AG08395 (cell line): ENCODE measurements at places on chromosomes 12 and 14.

DNA sequence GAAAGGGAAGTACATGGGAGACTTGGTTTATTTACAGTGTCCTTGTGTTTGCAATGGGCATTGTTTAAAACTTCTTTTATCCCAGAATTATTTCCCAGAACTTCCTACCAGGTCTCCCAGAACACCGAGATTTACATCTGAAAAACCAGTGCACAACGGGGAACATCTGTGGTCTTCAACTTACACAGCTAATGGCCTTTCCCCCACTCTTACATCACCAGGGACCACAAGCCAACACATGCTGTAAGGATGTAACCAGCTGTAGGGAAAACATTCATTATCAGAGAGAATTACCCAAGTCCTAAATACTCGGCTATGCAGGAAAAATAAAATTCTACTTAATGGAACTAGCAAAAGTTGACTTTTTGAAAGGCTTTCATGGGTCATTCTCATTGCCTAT is 267.6 kb downstream of the DUSP6 start:
- DNase-seq: peak; percentile 13

DNA sequence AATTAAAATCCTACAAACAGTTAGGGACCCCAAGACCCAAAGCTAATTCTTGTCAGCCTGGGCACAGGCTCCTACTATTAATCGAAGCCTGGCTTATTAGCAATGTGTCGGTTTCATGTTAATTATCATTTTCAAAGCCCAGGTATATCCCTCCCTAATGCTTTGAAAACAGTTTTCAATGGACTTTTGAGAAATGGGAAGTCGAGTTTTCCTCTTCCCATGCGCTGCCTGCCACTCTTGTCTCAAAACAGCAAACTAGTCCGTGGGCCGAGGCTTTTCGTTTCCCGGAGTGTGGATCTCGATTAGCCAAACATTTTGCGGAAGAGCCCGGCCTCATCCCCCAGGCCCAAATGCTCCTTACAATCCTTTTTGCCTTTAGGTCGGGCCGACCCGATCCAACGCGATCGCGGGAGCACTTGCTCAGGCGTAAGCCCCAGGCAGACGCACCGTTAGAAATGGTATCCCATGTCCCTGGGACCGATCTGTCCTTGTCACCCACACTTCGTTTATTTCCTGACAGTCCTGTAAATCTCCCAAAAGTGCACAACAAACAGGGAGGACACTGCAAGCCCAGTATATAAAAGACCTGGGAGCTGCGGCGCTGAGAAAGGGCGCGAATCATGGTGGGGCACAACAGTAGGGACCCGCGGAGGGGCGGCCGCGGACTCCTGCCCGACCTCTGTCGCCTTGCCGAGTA is 1.5 kb downstream of the SIX6 start:
- DNase-seq: no peak

DNA sequence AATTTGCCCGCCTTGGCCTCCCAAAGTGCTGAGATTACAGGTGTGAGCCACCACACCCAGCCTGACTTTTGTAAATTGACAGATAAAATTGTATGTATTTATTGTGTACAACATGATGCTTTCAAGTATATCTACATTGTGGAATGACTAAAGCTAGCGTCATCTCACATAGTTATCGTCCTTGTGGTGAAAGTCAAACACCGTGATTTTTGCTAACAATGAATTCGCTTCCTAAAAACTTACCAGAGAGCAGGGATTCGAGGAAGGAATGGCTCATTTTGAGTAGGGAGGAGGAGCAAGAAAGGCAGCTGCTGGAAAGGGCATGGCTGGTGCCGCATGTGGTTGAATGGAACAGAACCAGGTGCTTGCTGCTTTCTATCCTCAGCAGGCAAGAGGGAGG is 85.4 kb downstream of the LGMN start:
- DNase-seq: no peak

DNA sequence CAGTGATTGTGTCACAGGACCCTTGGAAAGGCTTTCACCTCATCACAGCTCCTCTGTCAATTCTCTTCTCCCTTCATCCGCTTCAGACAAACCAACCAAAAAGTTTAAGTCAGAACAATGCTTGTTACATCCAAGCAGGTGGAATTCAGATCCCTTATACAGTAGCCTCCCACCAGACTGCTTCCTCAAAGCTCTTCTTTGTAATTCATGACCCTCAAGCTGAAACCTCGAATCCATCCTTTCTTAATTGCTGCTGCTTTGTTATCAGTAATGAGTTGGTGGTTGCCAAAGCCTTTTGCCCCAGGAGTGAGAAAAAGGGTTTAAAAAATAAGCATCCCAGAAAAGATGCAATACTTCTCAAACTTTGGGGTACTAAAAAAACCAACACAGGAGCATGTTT is 9.5 kb downstream of the BEST3 start:
- no peak for DNase-seq

DNA sequence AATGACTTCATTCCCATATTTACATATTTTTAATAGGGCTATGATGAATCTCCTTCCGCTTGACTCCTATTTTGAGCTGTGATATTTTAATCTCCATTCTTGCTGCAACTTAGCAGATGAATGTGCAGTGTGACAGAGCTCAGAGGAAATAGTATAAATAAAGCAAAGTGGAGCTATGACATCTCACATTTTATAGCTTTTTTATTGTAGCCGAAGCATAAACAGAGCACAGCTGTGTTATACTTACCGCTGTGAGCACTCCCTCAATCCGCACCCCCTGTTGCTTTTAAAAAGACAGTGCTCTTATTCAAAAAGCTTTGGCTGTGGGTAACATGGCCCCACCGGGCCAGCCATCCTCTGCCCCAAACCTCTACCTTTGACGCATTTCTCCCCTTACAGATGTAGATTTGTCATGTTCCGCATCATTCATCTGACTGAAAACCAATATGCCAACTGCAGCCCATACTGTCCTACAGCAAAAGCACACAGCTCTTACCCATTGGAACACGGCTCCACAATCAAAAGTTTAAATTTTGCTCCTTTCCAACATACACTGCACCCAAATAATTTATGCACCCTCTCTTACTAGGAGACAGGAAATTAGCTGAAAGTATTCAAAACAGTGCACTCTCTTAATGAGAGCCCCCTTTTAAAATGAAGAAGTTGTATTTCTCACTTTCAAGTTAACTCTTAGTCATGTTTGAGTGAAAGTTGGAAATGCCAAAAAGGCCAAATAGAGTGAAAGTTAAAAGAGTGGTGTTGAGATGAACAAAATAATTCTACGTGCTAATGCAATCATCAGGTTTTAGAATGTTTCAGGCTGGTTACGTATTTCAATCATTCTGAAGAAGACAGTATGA is 429.3 kb upstream of the SOX5 start:
- DNase-seq: no peak

DNA sequence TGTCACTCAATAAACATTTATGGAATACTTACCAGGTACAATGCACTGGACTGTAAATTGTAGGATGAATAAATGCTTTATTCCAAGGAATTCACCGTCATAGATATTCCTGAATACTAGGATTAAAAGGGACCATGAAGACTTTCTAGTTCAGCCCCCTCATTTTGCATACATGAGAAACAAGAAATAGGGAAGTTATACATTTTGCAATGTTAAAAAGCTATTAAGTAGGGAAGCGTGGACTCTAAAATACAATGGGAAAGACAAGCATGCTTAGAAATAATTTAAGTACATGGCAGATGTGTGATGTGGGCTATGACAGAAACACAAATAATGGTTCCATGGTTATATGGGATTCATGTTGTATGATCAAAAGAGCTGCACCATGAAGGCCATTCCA is 89.4 kb upstream of the SYT10 start:
- no peak for DNase-seq

DNA sequence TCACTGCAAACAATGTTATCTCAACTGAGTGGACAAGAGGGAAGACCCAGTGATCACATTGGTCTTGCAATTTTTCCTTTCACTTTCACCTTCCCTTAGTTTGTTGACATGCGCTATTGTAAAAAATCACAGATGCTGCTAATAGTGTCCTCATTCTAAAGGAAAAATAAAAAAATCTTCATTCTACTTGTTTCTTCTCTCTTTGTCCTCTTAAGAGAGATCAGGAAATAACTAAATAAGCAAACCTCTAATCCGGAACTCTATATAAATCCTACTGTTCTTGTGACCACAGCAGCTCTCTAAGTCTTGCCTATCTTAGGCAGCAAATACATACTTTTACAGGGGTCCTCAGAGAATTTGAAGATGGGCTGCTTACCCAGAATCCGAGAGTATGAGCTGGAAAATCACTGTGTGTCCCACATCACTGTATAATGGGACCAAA is 257.7 kb downstream of the NAV3 start:
- peak; percentile 5 for DNase-seq

DNA sequence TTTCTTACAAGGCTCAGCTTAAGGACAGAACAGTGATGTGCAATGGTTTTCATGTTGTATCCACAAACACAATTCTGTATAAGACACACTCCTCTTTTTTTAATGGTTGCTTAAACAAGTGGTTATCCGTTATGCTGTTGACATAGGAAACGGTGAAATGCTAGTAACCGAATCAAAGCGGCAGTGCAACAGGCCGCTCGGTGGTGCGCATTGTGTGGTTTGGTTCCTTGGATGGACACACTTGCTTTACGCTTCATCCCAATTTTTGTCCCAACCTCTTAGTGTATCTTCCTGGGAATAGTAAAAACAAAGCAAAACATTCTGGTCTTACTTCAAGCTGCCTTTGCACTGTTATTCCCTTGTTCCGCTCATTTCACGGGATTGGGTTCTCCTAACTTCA is 650 bp upstream of the PTGER2 start:
- DNase-seq: no peak

GRCh38 chr14:73743431-73743931 is 29.3 kb upstream of the PNMA1 start:
- peak; percentile 61 for DNase-seq

- peak; percentile 63 for DNase-seq
Observed at GRCh38 chr12:55996201-55996714, 818 bp upstream of the SUOX start.

DNA sequence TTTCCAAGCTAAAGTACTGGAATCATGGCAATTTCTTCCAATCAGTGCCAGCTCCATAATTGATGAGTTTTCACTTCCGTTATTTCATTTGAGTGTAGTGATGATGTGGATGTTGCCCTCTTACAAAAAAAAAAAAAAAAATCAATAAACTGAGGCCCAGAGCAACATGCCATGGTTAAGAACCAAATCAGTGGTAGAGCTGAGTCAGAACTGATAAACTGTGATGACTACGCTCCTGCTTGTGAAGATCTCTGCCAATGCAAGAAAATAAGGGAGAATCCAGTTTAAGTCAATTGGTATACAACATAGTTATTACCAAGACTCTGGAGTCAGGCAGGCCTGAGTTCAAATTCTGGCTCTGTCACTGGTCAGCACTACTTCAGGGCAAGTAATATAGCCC is 102.7 kb downstream of the GPR135 start:
- no peak for DNase-seq

- DNase-seq: no peak
Observed at GRCh38 chr12:19434538-19434937, 4.8 kb upstream of the AEBP2 start.

DNA sequence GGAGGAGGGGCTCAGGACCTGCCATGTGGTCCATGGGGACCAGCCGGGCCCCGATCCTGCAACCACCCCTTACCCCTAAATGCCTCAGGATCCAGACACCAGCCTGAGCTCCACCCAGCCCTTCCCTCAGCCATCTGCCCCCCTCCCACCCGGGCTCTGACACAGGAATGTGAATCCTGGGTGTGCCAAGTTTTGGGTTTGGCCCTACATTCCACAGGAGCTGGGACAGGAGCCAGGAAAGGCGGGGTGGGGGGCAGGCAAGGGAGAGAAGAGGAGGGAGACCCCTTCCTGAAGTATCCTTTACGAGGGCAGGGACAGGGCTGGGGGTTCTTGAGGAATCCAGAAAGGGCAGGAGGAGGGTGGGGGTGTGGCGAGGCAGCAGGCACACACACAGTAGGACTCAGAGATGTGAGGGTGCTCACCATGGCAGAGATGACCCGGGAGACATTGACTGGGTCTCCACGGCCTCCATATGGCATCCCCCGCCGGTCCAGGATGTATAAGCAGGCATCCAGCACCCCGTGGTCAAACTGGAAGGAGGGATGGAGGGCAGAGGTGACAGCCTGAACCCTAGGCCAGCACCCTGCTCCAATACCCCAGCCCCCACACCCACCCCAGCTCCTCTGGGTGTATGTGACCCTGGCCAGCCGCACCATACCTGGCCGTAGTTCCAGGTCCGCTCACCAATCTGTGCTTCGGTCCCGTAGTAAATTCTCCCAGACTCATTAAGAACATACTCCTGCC is 3.5 kb downstream of the TGM1 start:
- DNase-seq: peak; percentile 81

DNA sequence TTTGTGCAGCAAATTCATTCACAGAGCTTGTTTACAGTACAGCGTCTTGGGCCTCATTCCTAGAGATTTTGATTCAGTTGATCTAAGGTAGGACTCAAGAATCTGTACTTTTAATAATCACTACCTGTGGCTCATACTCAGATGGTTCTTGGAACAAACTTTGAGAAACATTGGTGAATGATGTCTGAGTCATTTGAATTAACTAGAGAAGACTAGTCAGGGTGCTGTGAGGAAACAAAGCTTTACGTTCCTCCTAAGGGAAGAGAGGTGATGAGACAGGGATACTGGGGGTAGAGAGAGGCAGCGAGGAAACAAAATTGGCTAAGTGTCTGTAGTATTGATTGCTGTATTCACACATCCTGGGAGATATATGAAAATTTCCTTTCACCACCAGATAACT is 109.4 kb downstream of the SLC15A5 start:
- DNase-seq: no peak

GRCh38 chr14:77364146-77364545 is 12.7 kb downstream of the TMED8 start:
- DNase-seq: no peak

- DNase-seq: no peak
Observed at GRCh38 chr14:50156111-50156510, 39.7 kb upstream of the VCPKMT start.

GRCh38 chr12:45348986-45349385 is 133.1 kb downstream of the ANO6 start:
- no peak for DNase-seq

GRCh38 chr14:94173885-94174603 is at the start of gene PPP4R4:
TSS of gene PPP4R4 (plus strand) at chr14:94174322. CDS start at chr14:94174466, 144 bp downstream.
- DNase-seq: peak; percentile 88

- DNase-seq: peak; percentile 68
Observed at GRCh38 chr12:132904718-132905328, 17.4 kb upstream of the CHFR start.

DNA sequence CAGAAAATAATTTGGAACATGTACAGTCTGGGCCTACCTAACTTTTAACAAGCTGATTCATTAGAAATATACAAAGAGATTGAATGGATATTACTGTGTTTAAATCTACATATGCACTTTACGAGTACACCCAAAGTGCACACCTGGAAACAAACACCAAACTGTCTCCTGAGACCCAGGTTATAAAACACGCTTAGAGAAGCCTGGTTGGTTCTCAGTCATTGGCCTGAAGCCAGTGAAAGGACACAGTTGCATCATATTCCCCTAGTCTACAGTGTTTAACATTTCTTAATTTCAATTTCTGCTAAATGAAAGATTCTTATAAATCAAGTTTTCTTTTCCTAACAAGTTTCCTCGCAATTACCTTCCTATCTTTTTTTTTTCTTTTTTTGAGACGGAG is 209.5 kb downstream of the FBXL14 start:
- DNase-seq: no peak
